ENCODE measurements at places on chromosomes 11 and 22.

DNA sequence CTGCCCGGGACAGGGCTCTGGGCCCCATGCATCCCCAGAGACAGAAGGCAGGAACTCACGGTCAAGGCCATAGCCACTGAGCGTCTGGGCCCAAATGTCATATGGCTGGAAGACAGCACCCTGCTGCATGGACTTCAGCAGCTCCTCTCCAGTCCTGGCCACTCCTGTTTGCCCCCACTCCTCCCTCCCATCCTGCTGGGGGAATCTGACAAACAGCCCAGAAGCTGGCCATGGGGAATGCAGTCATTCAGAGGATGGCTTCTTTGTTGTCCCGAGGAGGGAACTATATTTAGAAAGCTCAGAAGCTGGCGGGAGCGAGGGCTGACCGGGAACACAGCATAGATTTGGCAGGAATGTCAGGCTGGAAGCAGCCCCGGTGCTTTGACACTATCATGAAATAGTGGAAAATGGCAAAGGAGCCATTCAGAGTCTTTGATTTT is 35.0 kb downstream of the DKK3 start:
- DNase-seq, result no peak

DNA sequence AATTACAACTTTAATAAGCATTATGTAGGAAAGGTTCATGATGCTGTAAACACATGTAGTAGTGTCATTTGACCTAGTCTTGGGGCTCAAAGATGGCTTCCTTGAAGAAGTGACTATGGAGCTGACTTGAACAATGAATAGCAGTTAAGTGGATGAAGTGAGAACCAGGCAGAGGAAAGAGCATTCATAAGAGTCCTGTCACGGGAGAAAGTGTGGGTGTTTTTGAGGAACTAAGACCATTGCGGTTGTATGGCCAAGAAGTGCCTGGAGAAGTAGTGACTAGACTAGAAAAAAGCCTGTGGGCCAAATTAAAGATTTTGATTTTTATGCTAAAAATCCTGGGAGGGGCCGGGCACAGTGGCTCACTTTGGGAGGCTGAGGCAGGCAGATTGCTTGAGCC is 7.2 kb upstream of the IL18BP start:
- no peak for DNase-seq

DNA sequence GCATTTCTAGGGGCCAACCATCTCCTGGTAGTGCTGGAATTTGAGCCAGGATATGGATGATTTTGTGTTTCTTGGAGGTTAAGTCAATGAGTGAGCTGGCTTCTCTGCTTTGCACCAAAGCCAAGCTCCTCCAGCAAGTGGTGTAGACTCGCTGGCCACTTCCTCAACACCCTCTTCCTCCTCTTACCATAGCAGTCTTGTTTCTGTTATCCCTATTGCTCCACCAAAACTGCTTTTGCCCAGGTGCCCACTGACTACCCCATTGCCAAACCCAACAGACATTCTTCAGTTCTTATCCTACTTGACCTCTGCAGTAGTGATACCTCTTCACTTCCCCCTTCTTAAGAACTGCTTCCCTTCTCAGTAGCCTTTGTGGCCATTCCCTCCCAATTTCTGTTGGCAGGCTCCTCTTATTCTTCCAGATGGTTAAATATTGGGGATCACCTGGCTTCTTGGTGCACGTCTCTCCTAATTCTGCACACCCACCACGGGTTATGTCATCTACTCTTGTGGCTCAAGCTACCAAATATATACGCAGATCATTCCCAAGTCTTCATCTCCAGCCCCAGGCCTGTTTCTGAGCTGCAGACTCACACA is 7.0 kb upstream of the PRG2 start:
- DNase-seq, result no peak

DNA sequence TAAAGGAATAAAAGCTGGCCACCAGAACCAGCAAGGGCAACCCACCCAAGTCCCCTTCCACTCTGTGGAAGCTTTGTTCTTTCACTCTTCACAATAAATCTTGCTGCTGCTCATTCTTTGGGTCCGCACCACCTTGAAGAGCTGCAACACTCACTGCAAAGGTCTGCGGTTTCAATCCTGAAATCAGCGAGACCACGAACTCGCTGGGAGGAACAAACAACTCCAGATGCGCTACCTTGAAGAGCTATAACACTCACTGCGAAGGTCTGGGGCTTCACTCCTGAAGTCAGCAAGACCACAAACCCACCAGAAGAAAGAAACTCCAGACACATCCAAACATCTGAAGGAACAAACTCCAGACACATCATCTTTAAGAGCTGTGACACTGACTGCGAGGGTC is 365.2 kb upstream of the LUZP2 start:
- no peak for DNase-seq

- no peak for DNase-seq
Observed at GRCh38 chr11:11458485-11458884, 105.4 kb upstream of the CSNK2A3 start.

DNA sequence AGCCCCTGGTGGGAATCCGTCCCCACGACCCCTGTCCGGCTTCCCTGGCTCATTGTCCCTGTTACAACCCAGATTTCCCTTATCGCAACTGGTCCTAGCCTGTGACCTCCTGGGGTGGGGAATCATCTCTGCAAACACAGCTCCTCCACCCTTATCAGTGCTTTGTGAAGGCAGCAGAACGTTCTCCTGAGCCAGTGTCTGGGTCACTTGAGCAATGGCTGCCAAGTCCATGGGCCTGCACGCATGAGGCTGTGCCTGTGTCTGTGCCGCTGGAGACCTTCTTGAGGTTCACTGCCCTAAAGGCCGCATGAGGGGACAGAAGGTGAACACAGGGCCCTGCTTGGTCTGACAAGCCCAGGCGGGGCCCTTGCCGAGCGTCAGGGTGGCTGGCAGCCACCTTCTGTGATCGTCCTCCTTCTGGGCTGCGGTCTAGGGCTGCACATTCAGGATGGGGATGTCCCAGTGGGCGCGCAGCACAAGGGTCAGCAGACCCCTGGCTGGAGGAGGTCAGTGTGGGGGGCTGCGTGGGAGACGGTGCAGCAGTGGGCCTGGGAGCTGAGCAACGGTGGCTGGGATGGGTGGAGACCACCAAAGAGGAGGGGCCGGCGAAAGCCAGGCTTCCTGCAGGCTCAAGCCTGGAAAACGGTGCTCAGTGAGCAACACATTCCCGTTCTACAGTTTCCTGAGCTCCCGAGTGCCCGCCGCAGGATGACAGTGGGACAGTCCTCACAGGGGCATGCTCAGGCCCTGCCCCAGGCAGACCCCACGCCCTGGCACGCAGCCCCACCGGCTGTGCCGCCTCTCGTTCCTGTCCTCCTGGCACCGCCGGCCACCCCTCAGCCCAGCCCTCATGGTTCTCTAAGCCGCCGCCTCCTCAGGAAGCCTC is 74.1 kb downstream of the CDKN1C start:
- no peak for DNase-seq

DNA sequence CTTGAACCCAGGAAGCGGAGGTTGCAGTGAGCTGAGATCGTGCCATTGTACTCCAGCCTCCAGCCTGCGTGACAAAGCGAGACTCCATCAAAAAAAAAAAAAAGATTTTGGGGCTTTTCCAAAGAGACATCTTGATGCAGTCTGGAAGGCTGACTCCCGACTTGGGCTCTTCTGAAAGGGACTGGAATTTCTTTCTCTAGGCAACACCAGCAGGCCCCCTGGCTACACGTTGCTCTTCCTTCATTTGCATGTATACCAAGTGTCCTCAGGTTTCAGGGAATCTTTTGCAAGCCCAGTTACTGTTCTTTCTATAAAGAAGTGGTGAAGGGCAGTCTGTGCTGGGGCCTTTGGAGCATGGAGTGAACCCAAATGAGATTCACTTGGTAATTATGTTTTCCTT is 211.0 kb downstream of the GRIK4 start:
- no peak for DNase-seq

DNA sequence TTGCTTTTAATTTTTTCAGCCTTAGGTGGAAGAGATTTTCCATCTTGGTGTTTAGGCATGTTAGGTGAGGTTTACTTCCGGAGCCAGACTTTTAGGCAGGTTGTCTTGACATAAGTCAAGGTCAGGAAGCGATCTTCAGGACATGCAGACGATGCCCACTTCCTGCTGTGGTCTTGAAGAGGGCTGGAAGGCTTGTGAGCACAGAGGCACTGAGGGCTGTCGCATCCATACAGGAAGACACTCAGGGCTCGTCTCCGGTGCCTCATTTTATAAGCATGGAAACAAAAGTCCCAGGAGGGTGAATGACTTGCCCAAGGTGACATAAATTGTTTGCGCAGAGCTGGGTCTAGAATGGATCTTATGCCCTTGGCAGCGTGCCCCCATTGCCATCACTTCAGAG is 30.8 kb downstream of the MARK2 start:
- DNase-seq, result peak; percentile 44

DNA sequence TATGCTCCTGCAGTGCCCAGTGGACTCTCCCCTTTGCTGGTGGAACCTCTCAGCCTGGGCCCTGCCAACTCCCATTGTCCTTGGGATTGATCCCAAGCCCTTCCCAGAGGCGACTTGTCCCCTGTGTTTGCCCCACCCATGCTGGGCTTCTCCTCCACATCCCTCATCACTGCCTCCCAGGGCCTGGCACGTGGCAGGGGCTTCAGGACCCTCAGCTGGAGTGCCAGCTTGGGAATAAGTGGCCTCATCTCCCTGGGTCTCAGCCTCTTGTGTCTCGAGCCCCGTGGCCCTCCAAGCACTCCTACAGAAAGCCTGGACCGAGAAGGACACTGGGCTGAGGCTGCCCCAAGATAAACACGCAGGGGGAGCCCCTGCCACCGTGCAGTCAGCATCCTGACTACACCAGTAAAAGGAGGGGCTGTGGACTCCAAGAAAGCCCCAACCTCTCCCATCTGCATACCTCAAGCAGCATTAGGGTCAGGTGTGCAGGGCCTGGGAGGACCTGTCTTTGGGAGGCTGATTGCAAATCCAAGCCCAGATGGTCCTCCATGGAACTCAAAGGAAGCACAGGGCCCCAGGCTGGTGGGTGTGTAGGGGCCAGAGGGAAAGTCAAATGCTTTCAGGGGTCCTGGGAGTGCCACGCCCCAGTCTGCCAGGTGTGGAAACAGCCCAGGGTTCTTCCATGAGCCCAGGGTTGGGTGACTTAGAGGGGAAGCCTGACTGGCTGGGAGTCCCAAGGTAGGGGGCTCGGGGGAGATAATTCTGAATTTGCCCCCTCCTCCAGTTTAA is 9.5 kb upstream of the GNAZ start:
- DNase-seq, result no peak

- DNase-seq, result no peak
Observed at GRCh38 chr11:86900162-86900561, 55.0 kb downstream of the FZD4 start.

DNA sequence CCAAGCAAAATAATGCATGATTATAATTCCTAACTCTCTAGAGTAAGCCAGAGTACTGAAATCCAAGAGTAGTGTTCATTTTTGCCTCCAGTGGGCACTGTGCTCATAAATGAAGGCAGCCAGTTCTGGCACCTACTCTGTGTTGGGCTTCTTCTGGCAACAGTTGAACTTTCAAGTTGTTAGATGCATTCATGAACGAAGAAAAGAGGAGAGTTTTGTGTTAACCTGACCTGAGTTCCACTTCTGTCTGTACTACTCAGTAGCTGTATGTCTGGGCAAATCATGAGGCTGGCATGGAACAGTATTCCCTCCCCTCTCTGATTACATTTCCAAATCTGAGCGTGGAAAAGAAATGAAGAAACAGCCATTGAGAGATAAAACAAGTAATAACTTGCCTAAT is 20.3 kb upstream of the TENM4 start:
- no peak for DNase-seq

GRCh38 chr11:69468911-69469885 is 12.3 kb upstream of the LINC01488 start:
- no peak for DNase-seq

DNA sequence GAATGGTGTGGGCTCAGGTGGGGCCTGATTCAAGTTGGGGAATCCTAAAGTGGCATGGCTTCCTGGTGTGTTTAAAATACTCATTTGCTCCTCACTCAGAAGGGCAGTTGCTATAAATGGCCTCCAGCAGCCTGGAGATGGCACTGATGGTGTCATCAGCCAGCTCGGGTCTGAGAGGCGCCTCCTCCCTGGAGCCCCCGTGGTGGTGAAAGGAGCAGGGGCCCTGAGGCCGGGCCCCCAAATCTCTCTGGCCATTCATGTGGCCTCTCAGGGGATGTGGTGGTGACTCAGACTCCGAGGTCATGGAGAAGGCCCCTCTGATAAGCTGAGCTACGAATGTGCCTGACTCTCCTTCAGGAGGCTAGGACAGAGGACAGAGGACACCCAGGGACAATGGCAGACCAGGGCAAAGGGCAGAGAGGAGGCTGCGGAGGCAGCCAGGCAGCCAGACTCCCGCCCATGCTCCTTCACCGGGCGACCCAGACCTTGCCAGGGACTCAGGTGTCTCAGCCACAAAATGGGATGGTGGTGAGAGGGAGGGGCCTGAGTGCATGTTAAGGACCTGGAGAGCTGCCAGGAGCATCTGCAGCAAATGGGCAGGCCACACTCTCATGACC is 129.2 kb downstream of the CTTN start:
- DNase-seq, result no peak

DNA sequence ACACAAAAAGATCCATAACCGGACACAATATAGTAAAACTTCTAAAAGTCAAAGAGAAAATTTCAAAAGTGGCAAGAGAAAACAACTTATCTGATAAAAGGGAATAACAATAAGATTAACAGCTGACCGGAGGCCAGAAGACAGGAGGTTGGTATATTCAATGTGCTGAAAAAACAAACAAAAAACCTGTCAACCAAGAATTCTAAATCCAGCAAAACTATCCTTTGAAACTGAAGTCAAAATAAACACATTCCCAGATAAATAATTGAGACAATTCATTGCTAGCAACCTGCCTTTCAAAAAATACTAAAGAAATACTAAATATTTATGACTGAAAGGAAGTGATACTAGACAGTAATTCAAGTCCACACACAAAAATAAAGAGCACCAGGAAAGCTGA is 101.3 kb downstream of the RELT start:
- no peak for DNase-seq

GRCh38 chr11:24082241-24082640 is 414.6 kb upstream of the LUZP2 start:
- DNase-seq, result no peak

DNA sequence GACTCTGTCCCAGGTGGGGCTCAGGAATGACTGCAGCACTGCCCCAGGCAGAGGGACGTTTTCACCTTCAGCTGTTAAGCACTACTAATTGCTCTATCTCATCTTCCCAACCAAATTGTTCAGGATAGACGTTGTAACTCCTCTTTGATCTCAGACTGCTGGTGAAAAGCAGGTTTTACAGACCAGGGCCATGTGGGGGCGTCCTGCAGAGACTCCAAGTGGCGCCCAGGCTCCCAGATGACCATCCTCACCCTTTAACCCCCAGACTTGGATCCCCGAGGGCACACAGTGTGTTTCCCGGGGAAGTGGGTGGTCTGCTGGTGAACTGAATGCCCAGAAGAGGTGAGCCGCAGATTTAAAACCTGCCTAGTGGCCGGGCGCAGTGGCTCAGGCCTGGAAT is 23.9 kb downstream of the FADD start:
- no peak for DNase-seq

GRCh38 chr22:35958334-35958733 is 70.3 kb downstream of the RBFOX2 start:
- DNase-seq, result no peak

All from CD4-positive, alpha-beta T cell treated with Interleukin-2 at 100 ng/mL for 4 hours (primary cell).